Gastrocnemius medialis (tissue), 4 donors: ENCODE measurements at places on chromosomes 3 and 15. TPM values are rescaled to one million over a fixed set of nuclear protein-coding genes. Genes with fewer than 3 reads are reported as not detected.

DNA sequence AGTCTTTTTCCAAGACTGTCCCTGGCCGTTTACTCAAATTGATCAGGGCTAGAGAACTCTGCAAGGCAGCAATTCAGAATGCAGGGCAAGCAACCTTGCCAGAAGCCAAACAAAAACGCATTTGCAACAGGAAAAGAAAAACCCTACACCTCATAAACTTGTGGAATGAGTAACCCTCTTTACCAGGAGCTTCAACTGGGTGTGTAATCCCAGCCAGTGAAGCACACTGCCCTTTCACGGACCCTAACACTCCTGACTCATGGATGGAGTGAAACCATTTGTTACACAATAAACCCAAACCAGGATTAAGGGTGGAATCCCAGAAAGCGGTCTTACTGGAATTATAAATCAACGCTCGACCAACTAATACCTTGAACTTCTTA lies 14.8 kb upstream of the LDHAL6B start:
- H3K4me3 ChIP-seq, result no peak overlapping the region
- no peaks in the 10 kb centered on the region for H3K27me3 ChIP-seq
- no peaks in the 10 kb centered on the region for H3K36me3 ChIP-seq
- no peak overlapping the region for H3K27ac ChIP-seq
- no peak for DNase-seq
- H3K4me1 ChIP-seq, result no peaks in the 10 kb centered on the region

GRCh38 chr15:71937650-71938311 lies 127.4 kb downstream of the NR2E3 start:
- H3K36me3 ChIP-seq, result no peaks in the 10 kb centered on the region
- H3K4me1 ChIP-seq, result no peaks in the 10 kb centered on the region
- H3K27ac ChIP-seq, result no peak overlapping the region
- H3K4me3 ChIP-seq, result no peak overlapping the region
- no peak for DNase-seq
- H3K27me3 ChIP-seq, result no peaks in the 10 kb centered on the region

- DNase-seq, result no peak
- H3K36me3 ChIP-seq, result no peaks in the 10 kb centered on the region
- peaks cover 32% of the 10 kb centered on the region for H3K4me1 ChIP-seq
- H3K4me3 ChIP-seq, result no peak overlapping the region
- H3K27me3 ChIP-seq, result no peaks in the 10 kb centered on the region
These were observed 3.0 kb upstream of the PPP1R2 start for GRCh38 chr3:195546130-195546560.

- no peak overlapping the region for H3K27ac ChIP-seq
- no peak for DNase-seq
- H3K4me1 ChIP-seq, result no peaks in the 10 kb centered on the region
- H3K27me3 ChIP-seq, result no peaks in the 10 kb centered on the region
- H3K4me3 ChIP-seq, result no peak overlapping the region
- H3K36me3 ChIP-seq, result peaks cover 2% of the 10 kb centered on the region
These were observed 40.3 kb downstream of the CTNNB1 start for GRCh38 chr3:41239587-41239986.

- no peaks in the 10 kb centered on the region for H3K27me3 ChIP-seq
- no peak overlapping the region for H3K27ac ChIP-seq
- DNase-seq, result peak; percentile 45
- no peaks in the 10 kb centered on the region for H3K36me3 ChIP-seq
These were observed 162.5 kb upstream of the CHRNA7 start for GRCh38 chr15:31867536-31868442.

DNA sequence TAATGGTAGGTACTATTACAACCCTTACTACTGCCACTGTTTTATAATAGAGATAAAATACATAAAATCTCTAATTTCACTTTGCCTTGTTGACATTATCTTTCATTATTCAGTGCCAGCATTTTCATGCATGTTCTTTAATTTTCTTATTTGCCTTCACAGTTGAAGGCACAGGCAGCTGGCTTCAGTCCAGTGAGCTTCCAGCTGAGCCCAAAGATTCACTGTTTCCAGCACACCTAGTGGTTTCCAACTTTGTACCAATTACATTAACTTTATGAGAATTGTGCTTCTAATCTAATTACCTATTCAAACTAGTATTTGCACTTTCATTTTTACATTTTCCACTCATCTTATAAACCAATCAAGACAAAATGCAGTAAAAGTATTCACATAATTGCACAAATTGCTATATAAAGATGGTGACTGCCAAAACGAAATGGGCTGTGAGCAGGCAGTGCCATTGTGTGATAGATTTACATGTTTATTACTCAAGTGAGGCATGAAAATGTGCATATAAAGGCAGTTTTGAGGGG lies 228.3 kb downstream of the MFSD1 start:
- no peaks in the 10 kb centered on the region for H3K4me1 ChIP-seq
- no peak for DNase-seq
- H3K27ac ChIP-seq, result no peak overlapping the region
- no peaks in the 10 kb centered on the region for H3K27me3 ChIP-seq
- no peaks in the 10 kb centered on the region for H3K36me3 ChIP-seq

GRCh38 chr3:48957006-48957705 lies 32.9 kb upstream of the P4HTM start:
- H3K4me1 ChIP-seq, result peaks cover 18% of the 10 kb centered on the region
- H3K36me3 ChIP-seq, result peaks cover 24% of the 10 kb centered on the region
- no peak overlapping the region for H3K27ac ChIP-seq
- no peak overlapping the region for H3K4me3 ChIP-seq
- DNase-seq, result no peak

DNA sequence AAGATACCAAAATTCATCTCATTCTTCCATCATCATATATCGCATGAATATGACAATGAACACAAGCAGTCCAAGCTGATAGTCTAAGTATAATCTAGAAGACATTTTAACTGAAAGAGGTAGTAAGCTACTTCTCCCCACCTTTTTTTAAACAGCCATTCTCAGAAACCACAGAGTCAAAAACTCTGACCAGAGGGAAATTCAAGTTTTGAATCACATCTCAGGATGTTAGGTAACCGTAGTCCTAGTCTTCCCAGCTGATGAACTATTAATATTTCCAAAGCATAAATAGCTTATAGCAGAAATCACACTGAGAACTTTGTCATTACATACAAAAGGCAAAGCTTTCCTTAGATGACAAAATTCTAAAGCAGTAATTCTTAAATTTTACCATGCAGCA lies 25.8 kb downstream of the NPTN start:
- H3K4me3 ChIP-seq, result no peak overlapping the region
- H3K27ac ChIP-seq, result no peak overlapping the region
- no peak for DNase-seq

- H3K4me3 ChIP-seq, result no peak overlapping the region
- H3K27me3 ChIP-seq, result no peaks in the 10 kb centered on the region
- H3K27ac ChIP-seq, result no peak overlapping the region
These were observed 3.3 kb upstream of the WNT5A start for GRCh38 chr3:55490276-55490913.

GRCh38 chr15:67031331-67031730 lies 34.1 kb upstream of the SMAD3 start:
- H3K36me3 ChIP-seq, result no peaks in the 10 kb centered on the region
- DNase-seq, result no peak
- H3K27ac ChIP-seq, result no peak overlapping the region
- no peaks in the 10 kb centered on the region for H3K27me3 ChIP-seq
- no peak overlapping the region for H3K4me3 ChIP-seq

GRCh38 chr15:50151476-50151875 lies 30.5 kb upstream of the SLC27A2 start:
- no peaks in the 10 kb centered on the region for H3K4me1 ChIP-seq
- H3K36me3 ChIP-seq, result no peaks in the 10 kb centered on the region
- no peaks in the 10 kb centered on the region for H3K27me3 ChIP-seq
- H3K27ac ChIP-seq, result no peak overlapping the region
- DNase-seq, result no peak

GRCh38 chr3:20083253-20083652 lies 43.0 kb downstream of the KAT2B start:
- no peak for DNase-seq
- H3K27ac ChIP-seq, result no peak overlapping the region
- H3K4me1 ChIP-seq, result peaks cover 25% of the 10 kb centered on the region
- no peaks in the 10 kb centered on the region for H3K36me3 ChIP-seq

DNA sequence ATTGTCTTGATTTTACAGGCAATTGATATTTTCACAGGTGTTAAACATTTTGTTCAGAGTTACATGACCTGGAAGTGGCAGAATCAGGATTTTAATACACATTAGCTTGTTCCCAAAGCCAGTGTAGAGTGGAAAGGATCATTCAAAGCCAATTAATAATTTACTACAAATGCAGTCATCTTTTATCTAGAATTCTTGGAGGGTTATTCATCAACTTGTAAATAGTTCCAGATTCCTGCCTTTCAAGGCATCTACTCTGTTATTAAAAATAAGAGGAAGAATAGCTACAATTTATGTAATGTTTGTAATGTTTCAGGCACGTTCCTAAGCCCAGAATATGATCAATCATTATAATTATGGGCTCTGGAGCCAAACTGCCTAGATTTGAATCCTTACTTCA lies 358.5 kb downstream of the ZNF385D start:
- no peak overlapping the region for H3K4me3 ChIP-seq
- no peak overlapping the region for H3K27ac ChIP-seq
- H3K4me1 ChIP-seq, result no peaks in the 10 kb centered on the region
- H3K36me3 ChIP-seq, result no peaks in the 10 kb centered on the region
- no peak for DNase-seq

GRCh38 chr3:151908399-151908798 lies 35.0 kb downstream of the SUCNR1 start:
- no peaks in the 10 kb centered on the region for H3K27me3 ChIP-seq
- H3K27ac ChIP-seq, result no peak overlapping the region
- H3K4me3 ChIP-seq, result no peak overlapping the region
- no peaks in the 10 kb centered on the region for H3K4me1 ChIP-seq
- no peaks in the 10 kb centered on the region for H3K36me3 ChIP-seq
- DNase-seq, result no peak

GRCh38 chr3:131630807-131631206 lies 128.0 kb upstream of the MRPL3 start:
- no peak for DNase-seq
- no peaks in the 10 kb centered on the region for H3K27me3 ChIP-seq
- no peaks in the 10 kb centered on the region for H3K4me1 ChIP-seq

- no peak overlapping the region for H3K27ac ChIP-seq
- H3K4me1 ChIP-seq, result peaks cover 8% of the 10 kb centered on the region
- no peak for DNase-seq
- H3K4me3 ChIP-seq, result no peak overlapping the region
- no peaks in the 10 kb centered on the region for H3K27me3 ChIP-seq
These were observed 62.6 kb downstream of the EIF4E3 start for GRCh38 chr3:71662568-71662967.

DNA sequence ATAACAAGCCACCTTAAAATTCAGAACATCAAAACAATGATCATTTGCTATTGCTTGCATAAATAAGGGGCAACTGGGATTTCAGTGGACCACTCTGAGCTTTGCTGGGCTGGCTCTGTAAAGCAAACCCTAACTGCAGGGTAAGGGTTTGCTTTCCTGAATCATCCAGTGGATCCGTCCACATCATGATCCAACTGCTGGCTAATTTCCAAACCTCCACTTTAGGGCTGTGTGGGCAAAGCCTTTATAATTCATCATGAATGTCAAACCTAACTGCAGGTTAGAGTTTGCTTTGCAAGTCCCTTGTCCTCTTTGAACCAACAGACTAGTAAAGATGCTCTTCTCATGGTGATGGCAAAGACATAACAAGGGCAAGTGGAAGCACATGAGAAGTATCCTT lies 76.1 kb downstream of the SYNPR start:
- no peaks in the 10 kb centered on the region for H3K36me3 ChIP-seq
- no peak overlapping the region for H3K27ac ChIP-seq
- DNase-seq, result no peak
- H3K27me3 ChIP-seq, result peaks cover 2% of the 10 kb centered on the region
- H3K4me3 ChIP-seq, result no peak overlapping the region
- H3K4me1 ChIP-seq, result no peaks in the 10 kb centered on the region

GRCh38 chr3:31890007-31890406 lies 91.1 kb downstream of the OSBPL10 start:
- no peak for DNase-seq
- no peak overlapping the region for H3K27ac ChIP-seq
- no peaks in the 10 kb centered on the region for H3K36me3 ChIP-seq
- no peaks in the 10 kb centered on the region for H3K4me1 ChIP-seq
- H3K27me3 ChIP-seq, result no peaks in the 10 kb centered on the region
- H3K4me3 ChIP-seq, result no peak overlapping the region

- peak; percentile 25 for DNase-seq
- no peak overlapping the region for H3K4me3 ChIP-seq
- no peaks in the 10 kb centered on the region for H3K36me3 ChIP-seq
- H3K4me1 ChIP-seq, result no peaks in the 10 kb centered on the region
- H3K27ac ChIP-seq, result no peak overlapping the region
- H3K27me3 ChIP-seq, result no peaks in the 10 kb centered on the region
These were observed 729.1 kb downstream of the NTRK3 start for GRCh38 chr15:87527416-87527815.

DNA sequence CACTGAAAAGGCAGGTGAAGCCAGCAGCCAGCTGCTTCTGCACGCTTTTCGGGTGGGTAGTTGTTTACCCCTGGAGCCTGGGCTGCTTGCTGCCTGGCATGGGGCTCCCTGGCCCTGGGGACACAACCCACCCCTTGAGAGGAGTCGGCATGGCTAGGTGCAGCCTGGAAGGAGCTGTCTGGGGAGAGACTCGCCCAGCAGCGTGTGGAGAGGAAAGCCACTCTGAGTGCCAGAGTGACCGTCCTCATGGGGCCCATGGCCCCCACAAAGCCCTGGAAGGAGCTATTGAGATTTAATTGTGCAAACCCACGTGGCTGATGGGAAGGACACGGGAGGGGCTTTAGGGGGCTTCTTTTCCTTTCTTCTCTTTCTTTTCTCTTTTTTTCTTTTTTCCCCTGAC lies 137.5 kb downstream of the OPA1 start:
- no peaks in the 10 kb centered on the region for H3K36me3 ChIP-seq
- H3K27ac ChIP-seq, result no peak overlapping the region
- DNase-seq, result no peak
- no peaks in the 10 kb centered on the region for H3K27me3 ChIP-seq

GRCh38 chr3:133884054-133884886 lies 11.4 kb downstream of the RAB6B start:
- DNase-seq, result no peak
- H3K4me1 ChIP-seq, result no peaks in the 10 kb centered on the region
- no peak overlapping the region for H3K27ac ChIP-seq
- no peak overlapping the region for H3K4me3 ChIP-seq
- H3K27me3 ChIP-seq, result no peaks in the 10 kb centered on the region

The PLA1A gene
- total RNA-seq, result 4.4 TPM

The ACSBG1 gene
- not detected for total RNA-seq

The FGF7 gene
- total RNA-seq, result 2.5 TPM

The CD200R1 gene
- total RNA-seq, result 0.40 TPM

The DAZL gene
- not detected for total RNA-seq
